ENCODE measurements at places on chromosomes 7 and 10. TPM values are rescaled to one million over a fixed set of nuclear protein-coding genes. Genes with fewer than 3 reads are reported as not detected.

Gene ACTL6B
- not detected for total RNA-seq

Gene EVX1
- not detected for total RNA-seq

GRCh38 chr10:12909836-12910185 lies 91.7 kb downstream of the CCDC3 start:
- no peak for DNase-seq

DNA sequence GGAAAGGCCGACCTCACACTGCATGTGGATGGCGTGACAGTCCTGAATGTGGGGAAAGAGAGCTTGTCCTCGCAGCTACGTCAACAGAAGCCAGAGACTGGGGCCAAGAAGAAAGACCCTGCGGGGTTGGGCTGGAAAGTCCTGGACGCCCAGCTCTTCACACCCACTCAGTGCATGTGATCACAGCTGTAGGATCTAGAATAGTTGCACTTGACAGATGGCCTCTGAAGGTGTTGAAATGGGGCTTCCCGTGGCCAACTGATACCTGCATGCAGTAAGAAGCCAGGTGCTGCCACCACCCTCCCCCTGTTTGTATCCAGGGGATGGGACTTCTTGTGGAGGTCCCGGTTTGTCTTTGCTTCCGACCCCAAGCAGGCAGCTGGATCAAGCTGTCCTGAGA lies 34.1 kb upstream of the OCM2 start:
- DNase-seq: no peak

GRCh38 chr7:155682484-155682883 lies 38.0 kb downstream of the RBM33 start:
- DNase-seq: no peak

DNA sequence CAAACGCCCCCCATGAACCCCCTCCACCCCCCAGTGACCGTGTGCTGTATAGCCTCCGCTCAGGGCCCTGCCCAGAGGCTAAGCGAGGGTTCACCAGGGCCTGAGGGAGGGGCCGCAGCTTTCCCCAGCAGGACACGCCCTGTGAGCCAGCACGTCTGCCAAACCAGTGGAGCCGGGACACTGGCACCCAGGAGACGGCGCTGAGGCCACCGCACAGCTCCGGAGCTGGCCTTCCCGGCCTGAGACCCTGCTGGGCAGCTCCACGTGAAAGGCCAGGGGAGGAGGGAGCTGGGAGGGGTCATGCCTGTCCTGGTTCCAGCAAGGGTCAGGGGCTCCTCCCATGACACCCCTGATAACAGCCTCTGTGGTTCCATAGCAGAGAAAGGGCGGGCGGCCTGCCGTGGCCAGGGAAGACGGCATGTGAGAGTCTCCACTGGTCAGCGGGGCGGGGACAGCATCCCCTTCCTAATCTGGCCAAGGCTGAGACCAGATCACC lies 278.3 kb downstream of the ELFN1 start:
- DNase-seq: no peak

DNA sequence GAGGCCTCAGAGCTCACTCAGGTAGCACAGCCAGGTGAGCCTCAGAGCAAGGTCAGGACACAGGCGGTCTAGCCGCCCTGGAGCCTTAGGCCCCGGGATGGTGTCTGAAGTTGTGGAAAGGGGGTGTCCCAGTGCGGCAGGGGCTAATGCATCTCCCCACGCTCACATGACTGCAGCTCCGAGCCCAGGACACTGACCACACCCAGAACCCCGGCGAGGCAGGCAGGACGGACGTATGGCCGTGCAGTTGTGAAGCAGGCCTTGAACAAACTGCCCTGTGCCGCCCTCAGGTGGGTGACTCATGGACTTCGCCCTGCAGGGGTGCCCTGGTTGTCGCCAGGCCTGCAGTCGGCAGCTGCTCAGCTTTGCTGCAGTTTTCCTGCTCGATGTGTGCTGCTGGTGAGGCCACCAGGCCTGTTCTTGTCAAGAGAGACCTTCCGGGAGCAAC lies 5.0 kb upstream of the PRKAR1B start:
- DNase-seq: no peak

GRCh38 chr7:103752995-103753394 lies 236.5 kb downstream of the RELN start:
- peak; percentile 33 for DNase-seq

- DNase-seq: no peak
Observed at GRCh38 chr10:28841625-28842024, 164.3 kb downstream of the BAMBI start.

DNA sequence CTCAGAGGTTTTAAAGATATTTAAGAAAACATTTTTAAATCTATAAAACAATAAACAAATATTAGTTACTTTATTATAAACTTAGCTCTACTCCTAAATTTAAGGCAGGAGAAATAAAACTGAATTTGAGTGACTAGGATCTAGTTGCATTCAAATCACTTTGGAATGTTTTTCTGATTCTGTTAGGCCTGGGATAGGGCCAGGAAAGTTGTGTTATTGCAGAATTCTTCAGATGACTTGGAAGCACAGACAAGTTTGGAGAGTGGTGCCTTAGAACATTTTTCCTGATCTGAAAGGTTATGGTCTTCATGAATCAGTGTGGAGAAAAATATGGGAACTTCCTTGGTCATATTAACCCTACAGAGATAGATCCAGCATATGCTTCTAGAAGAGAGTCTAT lies 15.6 kb upstream of the SLC25A13 start:
- no peak for DNase-seq

DNA sequence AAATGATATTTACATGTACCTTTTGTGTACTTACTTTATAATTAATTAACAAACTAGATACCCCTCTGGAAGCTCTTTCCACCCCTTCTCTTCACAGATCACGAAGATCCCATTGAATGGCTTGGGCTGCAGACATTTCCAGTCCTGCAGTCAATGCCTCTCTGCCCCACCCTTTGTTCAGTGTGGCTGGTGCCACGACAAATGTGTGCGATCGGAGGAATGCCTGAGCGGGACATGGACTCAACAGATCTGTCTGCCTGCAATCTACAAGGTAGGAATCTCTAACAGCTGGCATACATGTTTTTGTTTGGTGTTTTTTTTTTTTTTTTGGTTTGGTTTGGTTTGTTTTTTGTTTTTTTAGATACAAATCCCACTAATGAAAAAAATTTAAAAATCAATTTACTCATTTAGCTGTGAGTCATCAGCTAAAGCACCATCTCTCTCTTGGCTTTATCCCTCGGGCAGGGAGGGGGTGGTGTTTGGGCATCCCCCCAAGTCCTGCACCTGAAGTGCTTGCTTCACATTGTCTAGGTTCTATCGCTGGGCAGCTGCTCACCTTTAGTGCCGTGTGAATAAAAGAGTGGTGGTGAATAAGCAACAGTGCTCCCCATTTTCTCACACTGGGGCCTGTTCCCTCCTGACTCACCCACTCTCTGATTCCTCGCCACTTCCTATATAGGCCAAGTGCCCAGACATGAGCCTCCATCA lies 68.9 kb downstream of the MET start:
- peak; percentile 73 for DNase-seq

- DNase-seq: no peak
Observed at GRCh38 chr7:117791877-117792780, 81.1 kb downstream of the CTTNBP2 start.

GRCh38 chr10:34392641-34393170 lies 422.4 kb downstream of the PARD3 start:
- peak; percentile 4 for DNase-seq

- DNase-seq: peak; percentile 64
Observed at GRCh38 chr10:87850742-87851205, 12.6 kb downstream of the KLLN start.

- no peak for DNase-seq
Observed at GRCh38 chr7:1567049-1567771, 2.6 kb downstream of the PSMG3 start.

DNA sequence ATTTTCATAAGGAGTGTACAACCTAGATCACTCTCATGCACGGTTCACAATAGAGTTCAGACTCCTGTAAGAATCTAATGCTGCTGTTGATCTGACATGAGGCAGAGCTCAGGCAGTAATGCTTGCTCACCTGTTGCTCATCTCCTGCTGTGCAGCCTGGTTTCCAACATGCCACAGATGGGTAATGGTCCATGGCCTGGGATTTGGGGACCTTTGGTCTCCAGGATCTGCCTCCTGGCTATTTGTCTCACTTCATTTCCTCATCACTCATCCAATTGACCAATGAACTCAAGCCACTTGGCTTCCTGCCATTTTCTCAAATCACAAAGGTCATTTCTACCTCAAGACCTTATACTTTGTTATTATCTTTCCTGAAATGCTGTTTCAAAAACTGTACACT lies 786.1 kb downstream of the ANKRD7 start:
- no peak for DNase-seq

- DNase-seq: no peak
Observed at GRCh38 chr10:241966-242643, 106.8 kb downstream of the ZMYND11 start.

DNA sequence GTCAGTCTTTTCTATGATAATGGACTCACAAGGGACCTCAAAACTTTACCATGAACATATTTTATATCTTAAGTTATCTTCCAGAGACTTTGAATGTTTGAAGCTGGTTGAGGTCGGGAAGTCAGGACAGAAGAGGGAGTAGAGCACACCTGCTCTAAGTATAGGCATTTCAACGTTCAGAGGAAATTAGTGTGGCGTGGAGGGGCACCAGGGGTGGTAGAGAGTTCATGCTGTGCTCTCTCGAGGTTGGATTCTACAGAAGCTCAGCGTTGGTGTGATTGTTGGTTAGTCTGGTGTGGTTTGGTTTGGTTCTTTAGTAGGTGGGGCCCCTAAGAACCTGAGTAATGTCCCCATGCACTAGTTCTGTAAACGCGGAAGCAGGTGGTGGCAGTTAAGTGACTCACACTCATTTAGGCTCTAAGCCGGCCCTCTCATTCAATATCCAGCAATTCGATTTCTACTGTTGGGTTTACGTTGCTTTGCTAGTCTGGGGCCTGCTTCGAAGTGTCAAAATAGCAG lies 19.8 kb downstream of the CNTNAP2 start:
- DNase-seq: no peak

Data from mammary epithelial cell (primary cell).